ENCODE measurements at places on chromosomes 6 and 20.
A peak's percentile ranks its signal among the peaks of the same experiment; 100 is the strongest.

- DNase-seq, result no peak
Observed at GRCh38 chr6:107230448-107230847, 115.1 kb upstream of the BEND3 start.

GRCh38 chr6:110755411-110755834, 59.8 kb downstream of the CDK19 start:
- no peak for DNase-seq

GRCh38 chr6:45835721-45836437, 179.8 kb downstream of the CLIC5 start:
- no peak for DNase-seq

DNA sequence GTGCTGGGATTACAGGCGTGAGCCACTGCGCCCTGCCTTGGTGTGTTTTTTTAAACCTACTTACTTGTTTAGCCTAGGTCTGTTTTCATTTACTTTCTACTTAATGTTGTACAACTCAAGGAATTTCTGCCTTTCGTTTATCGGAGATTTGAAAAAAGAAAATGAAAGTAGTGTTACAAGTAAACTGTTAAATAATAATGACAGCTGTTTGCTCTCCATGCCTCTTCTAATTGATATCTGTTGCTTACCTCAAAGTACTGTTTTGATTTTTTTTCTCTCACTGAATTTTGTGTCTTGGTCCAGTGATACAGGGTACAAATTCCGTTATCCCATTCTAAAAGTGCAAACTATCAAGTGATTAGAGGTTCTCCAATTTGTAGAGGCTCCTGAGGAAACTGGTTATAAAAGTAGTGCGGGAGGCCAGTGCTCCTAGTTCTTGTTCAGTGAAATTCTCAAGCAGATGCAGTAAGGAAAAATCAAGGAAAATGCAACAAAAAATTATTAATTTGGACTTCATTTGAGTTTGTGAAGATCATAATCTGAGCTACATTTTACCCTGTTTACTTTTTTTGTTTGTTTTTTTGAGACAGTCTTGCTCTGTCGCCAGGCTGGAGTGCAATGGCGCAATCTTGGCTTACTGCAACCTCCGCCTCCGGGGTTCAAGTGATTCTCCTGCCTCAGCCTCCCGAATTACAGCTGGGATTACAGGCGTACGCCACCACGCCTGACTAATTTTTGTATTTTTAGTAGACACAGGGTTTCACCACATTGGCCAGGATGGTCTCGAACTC, 2.2 kb downstream of the UBR2 start:
- DNase-seq, result no peak

DNA sequence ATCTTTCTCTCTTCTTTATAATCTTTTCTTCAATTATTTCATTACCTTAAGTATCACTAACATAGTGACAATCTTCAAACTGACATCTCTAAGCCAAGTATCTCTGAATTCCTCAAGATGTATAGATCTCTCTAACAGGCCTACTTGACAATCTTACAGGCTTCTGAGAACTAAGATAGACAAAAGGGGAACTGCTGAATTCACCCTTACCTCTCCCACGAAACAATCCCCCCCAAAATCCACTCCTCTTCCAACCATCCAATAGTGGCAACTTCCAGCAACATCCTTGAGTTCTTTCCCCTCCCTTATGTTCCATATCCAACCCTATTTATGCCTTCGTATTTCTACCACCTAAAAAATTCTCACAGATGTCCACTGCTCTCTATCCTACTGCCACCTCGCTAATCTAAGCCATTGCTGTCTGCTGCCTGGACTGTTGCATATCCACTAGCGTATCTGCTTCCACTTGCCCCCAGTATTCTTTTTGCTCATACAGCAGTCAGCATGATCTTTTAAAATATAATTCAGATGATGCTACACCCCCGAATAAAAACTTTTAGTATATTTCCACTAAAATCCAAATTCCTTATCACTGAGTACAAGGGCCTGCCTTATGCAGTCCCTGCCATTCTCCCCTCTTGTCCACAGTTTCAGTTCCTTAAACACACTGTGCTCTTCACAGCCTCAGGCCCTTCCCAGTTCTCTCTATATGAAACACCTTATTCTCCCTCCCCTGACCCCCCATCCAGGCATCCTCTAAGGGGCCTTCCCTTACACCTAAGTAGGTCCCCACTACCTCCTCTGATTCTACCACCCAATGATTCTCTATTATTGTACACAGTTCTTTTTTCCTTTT, 8.0 kb downstream of the REPS1 start:
- DNase-seq, result no peak

DNA sequence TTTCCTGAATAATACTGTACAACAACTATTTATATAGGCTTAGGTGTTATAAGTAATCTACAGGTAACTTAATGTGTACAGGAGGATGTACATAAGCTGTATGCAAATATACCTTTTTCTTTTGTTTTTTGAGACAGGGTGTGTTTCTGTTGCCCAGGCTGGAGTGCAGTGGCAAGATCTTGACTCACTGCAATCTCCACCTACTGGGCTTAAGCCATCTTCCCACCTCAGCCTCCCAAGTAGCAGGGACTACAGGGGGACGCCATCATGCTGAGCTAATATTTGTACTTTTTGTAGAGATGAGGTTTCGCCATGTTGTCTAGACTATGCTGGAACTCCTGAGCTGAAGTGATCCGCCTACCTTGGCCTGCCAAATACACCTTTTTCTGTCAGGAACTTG, 191.7 kb upstream of the ZNF217 start:
- DNase-seq, result no peak

GRCh38 chr6:33790379-33790778, 1.4 kb upstream of the LEMD2 start:
- DNase-seq, result no peak

- DNase-seq, result no peak
Observed at GRCh38 chr6:142542704-142543233, 241.0 kb downstream of the ADGRG6 start.

- DNase-seq, result no peak
Observed at GRCh38 chr6:14906621-14907020, 339.2 kb upstream of the JARID2 start.

- DNase-seq, result no peak
Observed at GRCh38 chr20:36062799-36063198, 91.7 kb upstream of the EPB41L1 start.

DNA sequence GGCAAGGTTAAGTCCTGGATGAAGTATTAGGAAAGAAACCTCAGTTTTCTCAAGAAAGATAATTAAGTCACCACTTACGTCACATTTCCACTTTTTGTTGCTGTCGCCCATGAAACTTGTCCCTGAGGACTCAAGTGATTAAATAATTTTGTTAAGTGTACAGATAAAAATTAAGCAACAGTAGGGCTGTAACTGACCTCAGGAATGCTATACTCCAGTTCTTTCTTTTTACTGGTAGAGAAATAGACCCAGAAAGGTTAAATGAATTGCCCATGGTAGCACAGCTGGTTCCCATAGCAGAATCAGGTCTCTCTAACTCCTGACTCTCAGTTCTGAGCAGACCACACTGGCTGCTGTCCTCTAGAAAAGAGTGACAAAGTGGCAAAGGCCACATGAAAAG, 54.5 kb downstream of the CLIC5 start:
- no peak for DNase-seq

DNA sequence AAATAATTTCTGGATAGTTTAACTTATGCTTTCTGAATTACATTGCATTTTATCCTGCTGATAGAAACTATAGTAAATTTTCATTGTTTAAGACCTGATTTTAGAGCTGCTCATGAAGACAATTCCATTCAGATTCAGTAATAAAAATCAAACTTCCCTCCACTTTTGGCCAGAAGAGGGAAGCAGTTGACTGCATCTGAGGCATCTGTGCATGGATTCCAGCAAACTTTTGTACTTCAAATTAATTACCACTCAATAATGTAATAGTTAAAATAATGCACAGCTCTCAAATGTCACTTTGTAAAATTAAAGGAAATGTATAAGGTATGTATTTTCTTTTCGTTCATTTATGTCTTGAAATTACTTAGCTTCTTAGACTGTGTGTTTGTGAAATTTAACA, 64.2 kb upstream of the SLC35B3 start:
- DNase-seq, result peak; percentile 51

GRCh38 chr20:41392871-41393704, 26.5 kb upstream of the EMILIN3 start:
- DNase-seq, result no peak

DNA sequence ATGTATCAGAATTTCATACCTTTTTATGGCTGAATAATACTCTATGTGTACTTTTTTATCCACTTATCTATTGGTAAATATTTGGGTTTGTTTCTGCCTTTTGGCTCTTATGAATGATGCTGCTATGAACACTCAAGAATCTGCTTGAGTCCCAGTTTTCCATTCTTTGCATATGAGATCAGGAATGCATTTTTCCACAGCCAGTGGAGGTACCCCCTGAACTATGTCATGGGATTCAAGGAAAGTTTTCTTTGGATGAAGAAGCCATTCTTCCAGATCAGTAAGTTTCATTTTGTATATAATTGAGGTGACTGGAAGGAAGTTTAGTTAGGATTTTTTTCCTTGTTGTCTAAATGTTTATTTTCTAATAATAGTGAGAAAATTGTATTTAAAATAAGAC, 40.9 kb downstream of the NKX2-4 start:
- no peak for DNase-seq

- no peak for DNase-seq
Observed at GRCh38 chr6:155383913-155384312, 69.6 kb upstream of the TFB1M start.

- no peak for DNase-seq
Observed at GRCh38 chr6:17280552-17281090, 540 bp upstream of the RBM24 start.

- DNase-seq, result no peak
Observed at GRCh38 chr20:54733687-54734086, 258.3 kb downstream of the DOK5 start.

- no peak for DNase-seq
Observed at GRCh38 chr6:101887532-101887931, 494.0 kb downstream of the GRIK2 start.

DNA sequence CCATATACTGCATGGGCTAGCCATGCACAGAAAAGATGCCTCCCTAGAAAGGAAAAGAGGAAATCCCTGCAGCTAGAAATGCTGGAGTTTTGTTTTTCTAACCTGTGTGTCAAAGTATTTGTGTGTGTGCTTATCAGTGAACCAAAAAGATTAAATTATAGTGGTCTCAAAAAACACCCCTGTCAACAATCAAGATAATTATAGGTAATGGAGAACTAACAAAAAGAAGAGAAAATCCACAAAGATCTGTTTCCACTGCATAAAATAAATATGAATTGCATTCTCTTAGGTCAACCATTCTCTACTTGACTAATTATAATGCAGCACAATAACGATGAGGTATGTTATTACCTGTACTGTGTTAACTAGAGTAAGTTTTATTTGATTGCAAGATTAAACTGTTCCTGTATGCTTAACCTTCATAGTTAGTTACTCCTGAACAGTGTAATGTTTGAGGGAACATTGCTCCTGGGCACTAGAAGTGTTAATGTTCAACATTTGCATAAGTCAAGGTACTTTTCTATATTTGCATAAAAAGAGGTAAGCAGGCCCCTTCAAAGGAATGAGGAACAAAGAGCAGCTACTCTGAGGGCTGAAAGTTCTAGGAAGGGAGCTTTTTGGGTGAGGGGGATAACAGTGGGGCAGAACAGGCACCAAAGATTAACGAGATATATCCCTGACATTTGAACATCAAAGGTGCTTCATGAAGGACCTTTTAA, 212.1 kb downstream of the BTBD9 start:
- peak; percentile 72 for DNase-seq

- DNase-seq, result no peak
Observed at GRCh38 chr6:45697605-45698004, 318.1 kb downstream of the CLIC5 start.

DNA sequence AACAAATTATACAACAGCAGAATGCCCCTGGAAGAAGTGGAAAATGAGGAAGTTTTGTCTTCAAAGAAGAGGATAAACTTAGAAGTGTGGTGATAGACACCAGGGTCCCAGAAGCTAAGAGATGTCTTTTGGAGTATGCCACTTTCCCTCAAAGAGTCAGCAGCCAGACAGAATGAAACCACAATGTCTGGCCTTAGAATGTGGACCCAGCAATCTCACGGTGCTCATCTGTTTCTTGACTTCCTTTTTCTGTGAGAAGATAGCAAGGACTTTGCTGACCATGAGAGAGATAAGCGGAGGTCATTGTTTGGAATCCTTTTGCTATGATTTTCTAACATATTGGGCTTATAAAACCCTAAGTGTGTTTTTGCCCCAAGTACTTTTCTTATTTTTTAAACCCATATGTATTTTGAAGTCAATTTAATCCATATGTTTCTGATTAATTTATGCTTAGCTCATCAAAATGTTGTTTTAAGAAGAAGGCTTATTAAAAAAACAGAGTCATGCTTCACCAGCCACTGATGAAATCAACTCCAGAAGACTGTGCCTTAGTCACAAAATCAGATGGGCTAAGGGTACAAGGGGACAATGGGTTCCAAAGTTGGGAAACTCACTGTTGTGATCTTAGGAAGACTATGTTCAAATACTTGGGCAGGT, 451.2 kb upstream of the JAG1 start:
- DNase-seq, result no peak

DNA sequence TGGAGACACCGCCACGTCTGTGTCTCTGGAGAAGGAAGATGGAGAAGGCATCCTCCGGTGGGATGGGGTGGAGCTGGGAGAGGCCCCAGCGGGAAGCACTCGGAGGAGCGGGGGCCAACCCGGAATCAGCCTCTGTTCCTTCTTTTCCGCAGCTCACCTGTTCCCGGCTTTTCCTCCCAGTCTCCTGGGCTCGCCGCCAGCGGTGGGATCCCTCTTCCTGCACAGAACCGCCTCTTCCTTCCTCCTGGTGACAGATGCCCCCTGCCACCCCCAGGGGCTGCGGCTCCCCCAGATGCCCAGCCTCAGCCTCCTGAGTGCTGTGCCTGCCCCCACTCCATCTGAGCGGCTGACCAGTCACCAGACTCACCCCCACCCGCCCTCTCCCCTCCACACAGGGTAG, 23.3 kb downstream of the RAMACL start:
- DNase-seq, result no peak

DNA sequence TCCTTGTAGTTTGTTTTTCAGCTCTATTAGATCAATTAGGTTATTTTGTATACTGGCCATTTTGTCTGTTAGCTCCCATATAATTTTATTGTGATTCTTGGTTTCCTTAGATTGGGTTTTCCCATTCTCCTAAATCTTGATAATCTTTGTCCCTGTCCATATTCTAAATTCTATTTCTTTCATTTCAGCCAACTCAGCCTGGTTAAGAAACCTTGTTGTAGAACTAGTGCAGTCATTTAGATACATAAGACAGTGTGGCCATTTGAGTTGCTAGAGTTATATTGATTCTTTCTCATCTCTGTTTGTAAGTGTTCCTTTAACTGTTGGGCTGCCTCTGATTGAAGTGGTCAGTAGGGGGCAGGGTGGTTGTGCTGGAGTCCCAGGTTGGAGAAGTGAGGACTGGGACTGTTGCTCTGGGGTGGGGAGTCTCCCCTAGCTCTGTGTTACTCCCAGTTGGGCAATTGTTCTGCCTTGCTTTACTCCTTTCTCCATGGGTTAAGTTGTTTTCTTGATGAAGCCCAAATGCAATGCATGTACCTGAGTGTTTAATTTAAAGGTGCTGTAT, 98.8 kb upstream of the NRN1 start:
- no peak for DNase-seq

Data from NCI-H1417 (cell line).